Hypothalamus (tissue), 51 donors: ENCODE measurements at places on chromosomes 12 and 14.

DNA sequence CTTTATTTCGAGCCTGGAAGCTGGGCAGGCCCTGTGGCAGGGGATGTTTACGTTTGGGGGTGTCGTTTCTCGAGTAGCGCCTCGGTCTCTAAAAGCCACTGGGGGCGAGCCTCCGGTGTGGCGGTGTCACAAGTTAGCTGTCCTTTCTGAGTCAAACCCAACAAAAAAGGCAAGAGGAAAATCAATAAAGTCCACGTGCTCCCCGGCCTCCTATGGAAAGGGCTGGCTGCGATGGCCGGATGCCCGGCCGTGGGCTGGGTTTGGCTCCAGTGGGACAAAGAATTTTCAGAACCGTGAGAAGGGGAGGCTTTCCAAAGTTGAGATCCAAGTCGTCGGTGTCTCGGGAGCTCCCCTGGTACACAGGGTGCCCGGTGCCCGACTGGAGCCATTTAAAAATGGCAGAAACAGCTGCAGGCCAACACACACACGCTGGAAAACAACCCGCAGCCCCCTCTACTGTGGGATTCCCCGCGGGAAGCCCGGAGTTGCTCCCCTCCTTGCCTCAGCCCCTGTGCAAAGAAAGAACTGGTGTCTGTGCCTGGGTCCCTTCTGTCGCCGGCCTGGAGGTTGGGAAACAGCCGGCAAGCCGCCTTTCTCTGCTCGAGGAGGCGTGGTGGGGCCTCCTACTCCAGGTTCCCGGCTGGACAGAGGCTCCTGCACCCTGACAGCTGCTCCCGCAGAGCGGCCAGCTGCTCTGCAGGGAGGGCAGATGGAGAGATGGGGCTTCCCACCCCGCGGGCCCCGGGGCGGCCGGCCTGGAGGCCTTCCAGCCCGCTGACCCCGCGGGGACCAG lies 1.9 kb downstream of the BCL7A start:
- peak; percentile 71 for DNase-seq

DNA sequence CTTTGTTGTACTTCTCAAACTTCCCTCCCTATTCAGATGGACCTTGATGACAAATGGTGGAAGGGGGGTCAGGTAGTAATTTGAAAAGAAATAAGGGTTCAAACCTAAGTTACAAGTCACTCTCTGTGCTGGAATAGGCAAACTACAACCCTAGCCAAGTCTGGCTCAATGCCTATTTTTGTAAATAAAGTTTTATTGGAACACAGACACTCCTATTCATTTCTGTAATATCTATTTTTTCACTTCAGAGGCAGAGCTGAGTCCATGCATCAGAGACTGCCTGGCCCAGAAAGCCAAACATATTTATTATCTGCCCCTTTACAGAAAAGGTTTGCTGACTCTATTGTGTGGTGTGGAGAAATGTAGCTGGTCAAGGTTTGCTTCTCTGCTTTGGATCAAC lies 78.4 kb upstream of the RIN3 start:
- no peak for DNase-seq

DNA sequence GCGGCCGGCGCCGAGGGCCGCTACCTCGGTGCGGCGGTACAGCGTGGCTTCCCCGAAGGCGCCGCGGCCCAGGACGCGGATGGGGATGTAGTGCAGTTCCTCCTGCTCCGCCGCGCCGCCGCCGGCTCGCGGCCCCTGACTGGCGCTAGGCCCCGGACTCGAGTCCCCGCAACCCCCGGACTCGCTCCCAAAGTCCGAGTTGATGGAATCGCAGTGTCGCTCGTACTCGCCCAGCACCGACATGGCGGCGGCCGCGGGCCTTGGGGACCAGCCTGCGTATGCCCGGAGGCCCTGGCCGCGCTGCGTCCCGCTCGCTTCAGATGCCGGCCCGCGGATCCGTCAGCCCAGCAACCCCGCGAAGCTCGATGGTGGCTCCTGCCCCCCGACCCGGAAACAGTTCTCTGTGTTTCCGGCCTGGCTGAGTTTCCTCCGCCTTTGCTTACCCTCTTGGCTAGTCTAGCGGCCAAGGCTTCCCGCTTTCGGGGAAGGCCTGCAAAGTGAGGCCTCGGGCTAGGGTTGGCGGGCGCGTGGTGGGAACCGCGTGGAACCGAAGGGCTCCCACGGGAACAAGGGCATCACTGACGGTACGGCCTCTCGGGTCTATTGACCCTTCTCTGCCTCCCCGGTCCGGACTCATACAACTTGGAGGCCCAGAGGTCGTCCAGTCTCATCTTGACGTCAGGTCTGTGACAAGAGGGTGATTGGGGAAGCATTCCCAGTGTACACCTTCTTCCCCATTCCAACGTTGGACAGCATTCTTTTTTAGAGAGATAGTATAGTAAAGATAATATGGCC lies at the start of gene NEK9:
Gene NEK9 (minus strand): TSS at position 370 of the 795 bp plus-strand sequence. CDS start 127 bp downstream, at position 243.
- DNase-seq: peak; percentile 82

GRCh38 chr12:57614178-57614947 lies 3.1 kb downstream of the ARHGEF25 start:
- DNase-seq: no peak

GRCh38 chr14:59540852-59541251 lies 35.8 kb downstream of the CCDC175 start:
- DNase-seq: no peak

DNA sequence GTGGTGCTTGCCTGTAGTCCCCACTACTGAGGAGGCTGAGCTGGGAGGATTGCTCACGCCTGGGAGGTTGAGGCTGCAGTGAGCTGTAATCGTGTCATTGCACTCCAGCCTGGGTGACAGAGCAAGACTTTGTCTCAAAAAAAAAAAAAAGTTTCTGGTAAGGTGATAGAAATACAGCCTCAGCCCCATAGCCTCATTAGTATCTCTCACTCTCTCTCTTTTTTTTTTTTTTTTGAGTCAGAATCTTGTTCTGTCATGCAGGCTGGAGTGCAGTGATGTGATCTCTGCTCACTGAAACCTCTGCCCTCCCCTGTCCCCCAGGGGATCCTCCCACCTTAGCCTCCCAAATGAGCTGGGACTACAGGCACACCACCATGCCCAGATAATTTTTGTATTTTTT lies 19.2 kb downstream of the MTHFD1 start:
- DNase-seq: no peak

- no peak for DNase-seq
Measured at GRCh38 chr14:97177016-97177415, 379.8 kb downstream of the VRK1 start.

DNA sequence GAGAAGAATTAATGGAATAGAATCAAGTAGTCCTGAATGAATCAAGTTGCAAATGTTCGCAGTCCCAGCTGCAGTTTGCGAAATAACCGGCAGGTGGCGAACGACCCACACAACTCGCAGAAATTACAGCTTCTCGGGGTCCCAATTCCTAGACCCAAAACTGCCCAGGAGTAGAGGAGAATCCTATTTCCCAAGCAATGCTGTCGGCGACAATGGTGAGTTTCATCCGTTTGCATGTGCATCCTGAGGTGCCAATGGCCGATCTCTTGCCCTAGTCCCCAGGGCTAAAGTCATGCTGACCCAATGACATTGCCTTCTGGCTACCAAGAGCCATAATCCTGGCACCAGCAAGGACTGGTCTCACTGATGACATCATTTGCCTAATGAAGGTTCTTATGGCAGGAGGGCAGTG lies 8.5 kb upstream of the ASCL1 start:
- peak; percentile 51 for DNase-seq

DNA sequence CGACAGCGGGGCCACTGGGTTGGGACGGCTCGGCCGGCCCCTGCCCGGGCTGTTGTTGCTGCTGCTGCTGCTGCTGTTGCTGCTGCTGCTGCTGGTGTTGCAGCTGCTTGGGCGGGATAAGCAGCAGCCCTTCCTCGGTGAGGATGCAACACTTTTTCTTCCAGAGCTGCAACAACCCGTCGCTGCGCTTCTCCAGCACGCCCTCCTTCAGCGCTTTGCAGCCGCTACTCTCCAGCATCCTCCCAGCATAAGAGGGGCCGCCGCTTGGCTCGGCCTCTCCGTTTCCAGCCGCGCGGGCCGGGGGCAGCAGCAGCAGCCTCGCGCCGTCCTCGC lies 529 bp downstream of the PHLDA1 start:
- DNase-seq: no peak

DNA sequence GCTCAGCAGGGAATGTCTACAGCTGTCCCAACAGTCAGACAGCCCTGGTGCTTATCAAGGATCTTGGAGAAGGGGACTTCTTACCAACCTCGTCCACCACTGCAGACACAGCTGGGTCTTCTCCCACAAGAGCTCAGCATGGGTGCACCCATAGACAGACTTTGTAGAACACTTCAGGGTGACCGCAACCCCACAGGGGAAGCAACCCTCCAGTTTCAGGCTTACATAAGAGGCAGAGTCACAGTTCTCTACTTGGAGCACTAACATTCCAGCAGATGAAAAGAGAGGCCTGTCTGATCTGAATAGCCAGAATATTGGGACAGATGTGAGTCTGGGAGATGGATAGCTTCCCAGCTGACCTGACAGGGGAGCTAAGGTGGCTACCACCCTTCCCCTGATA lies 3.5 kb upstream of the CLEC1A start:
- no peak for DNase-seq

- DNase-seq: no peak
Measured at GRCh38 chr14:70748422-70748821, 60.9 kb downstream of the MAP3K9 start.

GRCh38 chr12:114976372-114976771 lies 292.4 kb upstream of the TBX3 start:
- DNase-seq: no peak

DNA sequence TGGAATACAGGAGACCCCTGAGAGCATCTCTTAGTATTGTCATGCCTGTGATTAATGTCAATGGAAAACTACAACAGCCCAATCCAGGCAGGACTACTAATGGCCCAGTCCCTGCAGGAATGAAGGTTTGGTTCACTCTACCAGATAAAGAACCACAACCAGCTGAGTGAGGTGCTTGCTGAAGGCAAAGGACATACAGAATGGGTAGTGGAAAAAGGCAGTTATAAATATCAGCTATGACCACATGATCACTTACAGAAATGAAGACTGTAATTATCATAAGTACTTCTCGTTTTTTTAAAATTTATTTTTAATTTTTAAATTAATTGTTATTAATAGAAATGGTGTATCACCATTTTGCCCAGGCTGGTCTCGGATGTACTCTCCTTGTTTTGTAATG lies 17.2 kb upstream of the LPCAT3 start:
- DNase-seq: no peak

GRCh38 chr12:3170423-3171194 lies 93.4 kb downstream of the TSPAN9 start:
- DNase-seq: no peak

DNA sequence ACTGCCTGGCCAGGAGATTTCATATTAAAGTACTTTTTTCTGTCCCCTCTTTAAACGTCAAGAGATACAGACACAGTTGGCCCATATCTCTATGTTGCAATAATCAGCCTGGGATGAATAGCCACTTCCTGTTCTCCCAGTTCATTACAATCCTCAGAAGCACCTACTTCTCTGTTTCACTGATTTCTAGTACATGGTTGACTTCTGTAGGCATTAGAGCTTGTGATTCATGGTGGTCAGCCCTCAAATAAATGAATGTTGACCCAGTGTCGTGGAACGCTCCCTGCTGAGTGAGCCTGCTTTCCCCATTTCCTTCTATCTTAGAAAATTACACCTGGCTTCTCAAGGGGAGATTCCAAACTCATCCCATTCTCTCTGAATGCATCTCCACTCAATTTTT lies 416.7 kb downstream of the PDZRN4 start:
- DNase-seq: no peak

DNA sequence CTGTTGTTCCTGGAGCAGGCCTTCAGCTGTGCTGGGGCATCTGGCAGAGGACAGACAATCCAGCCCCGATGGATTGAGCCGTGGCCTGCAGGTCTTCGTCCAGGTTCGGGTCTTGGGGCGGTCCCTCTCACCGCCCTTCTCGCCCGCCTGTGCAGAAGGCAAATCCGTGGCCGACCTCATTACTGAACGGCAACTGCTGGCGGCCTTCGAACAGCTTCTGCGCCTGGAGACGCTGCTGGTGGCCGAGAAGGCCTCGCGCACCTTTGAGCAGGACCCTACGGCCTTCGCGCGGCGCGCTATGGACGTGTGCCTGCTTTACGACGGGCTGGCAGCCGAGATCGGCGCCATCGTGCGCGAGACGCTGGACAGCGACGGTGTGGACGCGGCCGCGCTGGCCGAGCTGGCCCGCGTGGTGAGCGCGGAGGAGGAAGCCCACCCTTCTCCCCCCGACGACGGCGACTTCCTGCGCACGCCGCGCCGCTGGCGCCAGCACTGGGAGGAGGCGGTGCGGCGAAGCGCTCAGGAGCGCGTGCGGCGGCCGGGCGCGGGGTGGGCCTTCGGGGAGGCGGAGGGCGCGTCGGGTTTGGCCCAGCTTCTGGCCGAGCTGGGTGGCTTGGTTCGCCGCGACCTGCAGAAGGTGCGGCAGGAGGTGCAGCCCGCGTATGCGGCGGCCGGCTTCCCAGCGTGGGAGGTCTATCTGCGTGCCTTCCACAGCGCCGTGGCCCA lies 7.6 kb downstream of the EXOC3L4 start:
- DNase-seq: no peak

DNA sequence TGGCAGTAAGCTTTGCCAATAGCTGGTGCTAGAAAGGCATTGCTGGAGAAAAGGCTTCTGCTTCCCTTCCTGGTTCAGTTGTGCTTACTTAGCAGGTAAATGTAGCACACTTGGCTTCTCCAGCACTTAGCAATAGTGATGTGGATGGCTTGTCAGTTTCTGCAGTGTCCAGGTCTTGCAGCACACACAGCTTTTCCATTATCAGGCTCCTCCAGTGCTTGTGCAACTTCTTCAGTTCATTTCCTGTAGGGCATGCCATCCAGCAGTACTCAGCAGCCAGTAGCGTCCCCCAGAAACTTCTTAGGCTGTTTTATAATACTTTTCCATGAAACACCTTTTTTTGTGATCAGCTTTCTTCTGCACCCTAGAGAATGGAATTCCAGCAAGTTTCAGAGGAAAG lies 154.6 kb downstream of the SLC6A15 start:
- DNase-seq: no peak

GRCh38 chr12:58801986-58802385 lies 118.3 kb downstream of the LRIG3 start:
- DNase-seq: no peak

- DNase-seq: no peak
Measured at GRCh38 chr12:131348231-131348630, 362.7 kb upstream of the SFSWAP start.

DNA sequence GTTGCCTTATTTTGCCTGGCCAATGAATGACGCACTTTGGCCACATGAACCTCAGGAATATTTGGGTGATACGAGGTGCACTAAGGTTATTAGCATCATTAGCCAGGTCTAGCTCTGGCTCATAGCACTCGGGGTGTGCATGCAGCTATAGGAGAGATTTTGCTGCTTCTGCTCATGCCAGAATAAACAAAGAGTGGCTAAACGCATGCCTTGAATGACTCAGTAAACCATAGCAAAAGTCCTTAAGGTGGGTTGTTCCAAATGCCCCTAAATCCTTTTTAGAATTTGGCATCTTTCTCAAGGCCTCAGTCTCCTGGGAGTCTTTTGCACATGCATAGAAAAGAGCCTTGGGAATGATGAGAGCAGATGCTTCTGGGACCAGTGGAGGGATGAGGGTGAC lies 343.7 kb upstream of the FKBP4 start:
- DNase-seq: no peak

- no peak for DNase-seq
Measured at GRCh38 chr12:1351926-1352325, 242.5 kb downstream of the FBXL14 start.
